Esophagus squamous epithelium (tissue), 5 donors: ENCODE measurements at places on chromosomes 16 and 17. TPM values are rescaled to one million over a fixed set of nuclear protein-coding genes. Genes with fewer than 3 reads are reported as not detected.

- no peaks in the 10 kb centered on the region for H3K36me3 ChIP-seq
- H3K27me3 ChIP-seq: no peaks in the 10 kb centered on the region
- DNase-seq: no peak
- no peak overlapping the region for H3K4me3 ChIP-seq
- no peak overlapping the region for H3K27ac ChIP-seq
These were observed 31.1 kb upstream of the COX10 start for GRCh38 chr17:14038206-14038605.

GRCh38 chr17:48259694-48260291, 152.2 kb downstream of the SNX11 start:
- H3K36me3 ChIP-seq: no peaks in the 10 kb centered on the region
- H3K4me3 ChIP-seq: no peak overlapping the region
- H3K4me1 ChIP-seq: no peaks in the 10 kb centered on the region
- no peak for DNase-seq
- H3K27me3 ChIP-seq: no peaks in the 10 kb centered on the region

DNA sequence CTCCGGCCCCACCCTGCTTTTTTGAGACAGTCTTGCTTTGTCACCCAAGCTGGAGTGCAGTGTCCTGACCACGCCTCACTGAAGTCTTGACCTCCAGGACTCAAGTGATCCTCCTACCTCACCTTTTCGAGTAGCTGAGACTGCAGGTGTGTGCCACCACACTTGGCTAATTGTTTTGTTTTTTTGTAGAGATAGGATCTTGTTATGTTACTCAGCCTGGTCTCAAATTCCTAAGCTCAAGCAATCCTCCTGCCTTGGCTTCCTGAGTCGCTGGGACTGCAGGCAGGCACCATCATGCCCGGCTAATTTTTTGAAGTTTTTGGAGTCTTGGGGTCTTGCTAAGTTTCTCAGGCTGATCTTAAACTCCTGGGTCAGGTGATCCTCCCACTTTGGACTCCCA, 206.7 kb downstream of the SHISA9 start:
- no peaks in the 10 kb centered on the region for H3K27me3 ChIP-seq
- H3K36me3 ChIP-seq: no peaks in the 10 kb centered on the region
- DNase-seq: no peak

DNA sequence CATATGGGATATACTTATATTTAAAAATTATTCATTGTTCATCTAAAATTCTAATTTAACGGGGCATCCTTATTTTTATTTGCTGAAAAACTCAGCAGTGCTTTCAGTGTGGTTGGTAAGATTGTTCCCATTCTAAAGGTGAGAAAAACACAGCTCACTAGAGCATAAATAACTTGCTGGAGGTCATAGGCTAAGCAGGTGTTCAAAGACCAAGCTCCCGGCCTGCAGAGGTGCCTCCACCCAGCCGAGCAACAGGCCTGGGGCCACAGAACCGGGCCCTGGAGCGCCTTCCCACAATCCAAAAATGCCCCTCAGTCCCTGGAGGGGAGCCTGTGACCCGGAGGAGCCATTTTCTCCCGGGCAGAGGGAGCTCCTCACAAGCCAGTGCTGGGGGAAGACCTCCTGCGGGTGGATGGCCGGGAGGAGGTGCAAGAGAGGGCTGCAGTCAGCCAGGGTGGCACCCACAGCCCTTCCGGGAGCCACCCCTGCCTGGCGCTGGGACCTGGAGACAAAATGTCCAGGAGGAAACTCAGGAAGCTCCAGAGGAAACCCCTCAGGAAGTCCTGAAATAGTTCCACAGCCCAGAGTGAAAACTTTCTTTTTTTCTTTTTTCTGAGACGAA, 14.7 kb downstream of the ABR start:
- peaks cover 30% of the 10 kb centered on the region for H3K4me1 ChIP-seq
- H3K27me3 ChIP-seq: no peaks in the 10 kb centered on the region
- H3K4me3 ChIP-seq: no peak overlapping the region
- H3K27ac ChIP-seq: no peak overlapping the region
- DNase-seq: no peak
- no peaks in the 10 kb centered on the region for H3K36me3 ChIP-seq

DNA sequence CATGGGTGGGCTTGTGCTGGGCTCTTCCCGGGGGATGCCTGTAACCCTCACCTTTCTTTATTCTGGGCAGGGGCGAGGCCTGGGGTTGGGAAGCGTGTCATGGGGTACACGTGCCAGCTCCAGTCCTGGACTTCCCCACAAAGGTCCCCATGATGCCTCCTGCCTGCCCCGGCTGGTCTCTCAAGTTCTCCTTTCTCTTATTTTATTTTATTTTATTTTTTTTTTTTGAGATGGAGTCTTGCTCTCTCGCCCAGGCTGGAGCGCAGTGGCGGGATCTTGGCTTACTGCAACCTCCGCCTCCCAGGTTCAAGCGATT, 8.6 kb downstream of the ATP2A3 start:
- peaks cover 9% of the 10 kb centered on the region for H3K4me1 ChIP-seq
- no peak overlapping the region for H3K27ac ChIP-seq
- no peak for DNase-seq
- H3K27me3 ChIP-seq: no peaks in the 10 kb centered on the region
- H3K4me3 ChIP-seq: no peak overlapping the region
- peaks cover 4% of the 10 kb centered on the region for H3K36me3 ChIP-seq

GRCh38 chr16:17367923-17368322, 102.8 kb downstream of the XYLT1 start:
- H3K36me3 ChIP-seq: no peaks in the 10 kb centered on the region
- peaks cover 82% of the 10 kb centered on the region for H3K4me1 ChIP-seq
- no peak overlapping the region for H3K27ac ChIP-seq
- no peak for DNase-seq
- H3K27me3 ChIP-seq: no peaks in the 10 kb centered on the region
- no peak overlapping the region for H3K4me3 ChIP-seq

GRCh38 chr17:56892333-56892732, 21.5 kb downstream of the TRIM25 start:
- no peak overlapping the region for H3K4me3 ChIP-seq
- H3K36me3 ChIP-seq: peaks cover 49% of the 10 kb centered on the region
- no peaks in the 10 kb centered on the region for H3K4me1 ChIP-seq

- H3K36me3 ChIP-seq: no peaks in the 10 kb centered on the region
- no peak overlapping the region for H3K27ac ChIP-seq
- no peak overlapping the region for H3K4me3 ChIP-seq
These were observed 15.3 kb downstream of the SDK2 start for GRCh38 chr17:73628642-73629552.

- no peak for DNase-seq
- H3K27me3 ChIP-seq: no peaks in the 10 kb centered on the region
- H3K4me1 ChIP-seq: peaks cover 10% of the 10 kb centered on the region
- peak overlapping the region; percentile 60 for H3K27ac ChIP-seq
- H3K36me3 ChIP-seq: no peaks in the 10 kb centered on the region
- H3K4me3 ChIP-seq: no peak overlapping the region
These were observed 66.4 kb downstream of the OR1D5 start for GRCh38 chr17:2996810-2997670.

DNA sequence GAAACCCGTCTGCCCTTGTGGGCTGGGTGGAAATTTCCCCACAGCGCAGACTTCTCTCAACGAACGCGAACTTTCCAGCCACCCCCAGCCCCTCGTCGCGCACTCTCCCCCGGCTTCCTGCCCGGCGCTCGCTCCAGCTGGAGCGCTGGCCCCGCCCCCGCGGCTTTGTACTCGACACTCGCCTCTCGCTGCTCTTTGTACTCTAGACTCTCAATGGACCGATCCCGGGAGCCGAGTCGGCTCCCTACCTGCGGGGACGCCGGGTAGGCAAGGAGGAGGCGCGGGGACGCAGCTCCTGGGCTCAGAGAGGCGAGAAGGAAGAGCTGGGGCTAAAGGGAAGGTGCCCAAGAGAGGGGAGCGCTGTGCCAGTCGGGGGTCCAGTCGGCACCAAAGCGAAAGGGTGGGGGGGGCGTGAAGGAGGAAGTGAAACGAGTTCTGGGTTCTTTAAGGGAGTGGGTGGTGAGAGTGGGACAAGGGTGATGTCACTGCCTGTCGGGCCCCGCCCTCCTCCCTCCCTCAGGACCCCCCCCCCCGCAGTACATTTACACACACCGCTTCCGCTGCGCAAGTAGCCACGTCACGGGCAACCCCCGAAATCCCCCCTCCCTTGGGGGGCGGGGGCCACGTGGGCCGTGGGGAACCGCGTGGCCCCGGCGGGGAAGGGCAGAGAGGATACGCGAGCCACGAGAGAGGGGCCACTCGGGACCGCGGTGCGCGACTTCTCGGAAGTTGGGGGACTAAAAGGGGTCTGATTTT, 9.7 kb downstream of the KDM6B start:
- H3K4me3 ChIP-seq: peak overlapping the region; percentile 81
- peaks cover 27% of the 10 kb centered on the region for H3K36me3 ChIP-seq
- no peaks in the 10 kb centered on the region for H3K27me3 ChIP-seq
- peaks cover 42% of the 10 kb centered on the region for H3K4me1 ChIP-seq
- peak overlapping the region; percentile 99 for H3K27ac ChIP-seq

DNA sequence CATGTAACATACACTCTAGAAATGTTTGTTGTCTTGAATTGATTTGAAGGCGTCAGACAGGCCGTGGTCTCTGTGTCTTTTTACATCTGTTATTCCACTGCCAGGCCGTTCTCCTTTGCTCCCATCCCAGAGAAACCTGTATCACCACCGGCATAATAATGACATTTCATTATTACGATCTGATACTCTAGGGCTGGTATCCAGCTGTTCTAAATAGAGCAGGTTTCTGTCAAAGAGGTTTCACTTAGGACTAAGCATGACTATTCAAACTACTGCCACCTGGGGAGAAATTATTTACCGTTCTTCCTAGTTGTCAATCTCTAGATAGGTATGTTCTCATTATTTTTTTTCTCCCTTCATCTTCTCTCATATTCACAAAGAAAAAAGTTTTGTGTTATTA, 1016.2 kb upstream of the EEF2KMT start:
- peaks cover 16% of the 10 kb centered on the region for H3K4me1 ChIP-seq
- H3K36me3 ChIP-seq: no peaks in the 10 kb centered on the region
- no peak for DNase-seq
- H3K4me3 ChIP-seq: no peak overlapping the region
- H3K27ac ChIP-seq: no peak overlapping the region
- no peaks in the 10 kb centered on the region for H3K27me3 ChIP-seq

GRCh38 chr16:55487048-55487803, 8.2 kb downstream of the MMP2 start:
- no peak overlapping the region for H3K4me3 ChIP-seq
- peaks cover 5% of the 10 kb centered on the region for H3K27me3 ChIP-seq
- peak overlapping the region; percentile 77 for H3K27ac ChIP-seq
- no peak for DNase-seq
- peaks cover 46% of the 10 kb centered on the region for H3K4me1 ChIP-seq
- no peaks in the 10 kb centered on the region for H3K36me3 ChIP-seq

DNA sequence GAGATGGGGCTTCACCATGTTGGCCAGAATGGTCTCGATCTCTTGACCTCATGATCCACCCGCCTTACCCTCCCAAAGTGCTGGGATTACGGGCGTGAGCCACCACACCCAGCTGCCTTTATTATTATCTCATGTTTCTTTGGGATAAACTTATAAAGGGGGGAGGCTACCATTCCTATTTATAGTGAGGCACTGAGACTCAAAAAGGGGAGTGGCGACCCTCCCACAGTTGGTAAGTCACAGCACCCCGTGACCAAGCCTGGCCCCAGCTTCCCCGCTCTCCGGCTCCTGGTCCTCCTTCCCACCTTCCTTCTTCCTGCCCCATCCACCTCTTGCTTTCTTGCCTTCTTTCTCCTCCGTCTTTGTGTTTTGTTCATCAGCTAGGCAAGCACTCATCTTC, 5.2 kb downstream of the MYH3 start:
- DNase-seq: no peak
- no peak overlapping the region for H3K27ac ChIP-seq
- H3K36me3 ChIP-seq: no peaks in the 10 kb centered on the region
- H3K4me1 ChIP-seq: no peaks in the 10 kb centered on the region

DNA sequence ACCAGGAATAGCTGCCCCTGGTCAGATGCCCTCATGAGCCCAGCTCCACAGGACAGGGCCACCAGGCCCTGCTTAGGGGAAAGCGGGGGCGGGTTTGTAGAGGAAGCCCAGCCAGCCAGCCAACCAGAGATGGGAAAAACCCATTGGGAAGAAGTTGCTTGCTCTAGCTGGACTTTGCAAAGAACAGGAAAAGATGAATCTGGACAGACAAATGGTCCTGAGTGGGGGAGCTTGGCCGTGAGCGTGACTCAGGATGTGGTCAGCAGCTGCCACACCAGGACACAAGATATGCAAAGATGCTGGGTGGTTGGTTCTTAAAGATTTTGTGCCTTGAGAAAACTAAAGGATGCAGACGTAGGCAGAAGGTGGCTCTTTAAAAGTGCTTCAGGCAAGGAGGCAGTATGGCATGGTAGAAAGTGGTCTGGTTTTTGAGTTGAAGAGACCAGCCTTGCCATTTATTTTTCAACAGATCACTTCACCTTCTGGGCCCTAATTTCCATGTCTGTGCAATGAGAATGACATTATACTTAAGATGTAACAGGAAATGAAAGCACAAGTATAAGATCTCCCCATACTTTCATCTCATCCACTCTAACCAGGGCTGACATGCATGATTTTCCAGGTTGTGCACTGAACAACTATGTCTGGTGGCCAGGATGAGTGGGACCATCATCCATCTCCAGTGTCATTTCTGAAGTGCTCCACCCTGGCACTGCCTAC, 27.8 kb upstream of the HEATR6 start:
- H3K27me3 ChIP-seq: no peaks in the 10 kb centered on the region
- H3K27ac ChIP-seq: no peak overlapping the region
- H3K4me3 ChIP-seq: no peak overlapping the region
- no peak for DNase-seq

DNA sequence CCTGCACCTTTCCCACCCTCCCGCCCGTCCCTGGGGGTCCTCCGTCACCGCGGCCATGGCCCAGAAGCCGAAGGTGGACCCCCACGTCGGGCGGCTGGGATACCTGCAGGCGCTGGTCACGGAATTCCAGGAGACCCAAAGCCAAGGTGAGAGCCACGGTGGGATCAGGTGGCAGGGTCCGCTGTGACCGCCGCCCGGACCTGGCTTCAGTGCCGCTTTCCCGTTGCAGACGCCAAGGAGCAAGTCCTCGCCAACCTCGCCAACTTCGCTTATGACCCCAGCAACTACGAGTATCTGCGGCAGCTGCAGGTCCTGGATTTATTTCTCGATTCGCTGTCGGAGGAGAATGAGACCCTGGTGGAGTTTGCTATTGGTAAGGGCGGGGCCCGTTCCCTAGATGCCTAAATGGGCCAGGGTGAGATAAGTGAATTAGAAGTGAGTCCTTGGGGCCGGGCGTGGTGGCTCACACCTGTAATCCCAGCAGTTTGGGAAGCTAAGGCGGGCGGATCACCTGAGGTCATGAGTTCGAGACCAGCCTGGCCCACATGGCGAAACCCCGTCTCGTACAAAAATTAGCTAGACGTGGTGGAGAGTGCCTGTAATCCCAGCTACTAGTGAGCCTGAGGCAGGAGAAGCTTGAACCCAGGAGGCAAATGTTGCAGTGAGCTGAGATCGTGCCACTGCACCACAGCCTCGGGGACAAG, 617 bp downstream of the ARMC7 start:
- peaks cover under 1% of the 10 kb centered on the region for H3K36me3 ChIP-seq
- H3K27me3 ChIP-seq: no peaks in the 10 kb centered on the region
- H3K4me3 ChIP-seq: peak overlapping the region; percentile 73
- DNase-seq: no peak

- no peaks in the 10 kb centered on the region for H3K27me3 ChIP-seq
- DNase-seq: no peak
- H3K27ac ChIP-seq: peak overlapping the region; percentile 95
- peaks cover 5% of the 10 kb centered on the region for H3K4me1 ChIP-seq
- peak overlapping the region; percentile 73 for H3K4me3 ChIP-seq
- no peaks in the 10 kb centered on the region for H3K36me3 ChIP-seq
These were observed 999 bp upstream of the FLYWCH2 start for GRCh38 chr16:2881783-2882649.

The STUB1 gene
- total RNA-seq: 148 TPM

The CEP295NL gene
- 0.88 TPM for total RNA-seq

The PLK1 gene
- 15.3 TPM for total RNA-seq

The CDR2L gene
- 7.2 TPM for total RNA-seq

The RAB40C gene
- total RNA-seq: 15.8 TPM

The HSPB9 gene
- not detected for total RNA-seq

The DDX19B gene
- total RNA-seq: 22.9 TPM

The TMEM11 gene
- 20.1 TPM for total RNA-seq

The TAT gene
- not detected for total RNA-seq

The ABCC11 gene
- total RNA-seq: not detected
